ENCODE measurements at places on chromosomes 11 and 22. TPM values are rescaled to one million over a fixed set of nuclear protein-coding genes. Genes with fewer than 3 reads are reported as not detected.

- no peak for DNase-seq
Measured at GRCh38 chr11:66853242-66854229, 3.3 kb upstream of the LRFN4 start.

The SNX15 gene
- 17.9 TPM for total RNA-seq

DNA sequence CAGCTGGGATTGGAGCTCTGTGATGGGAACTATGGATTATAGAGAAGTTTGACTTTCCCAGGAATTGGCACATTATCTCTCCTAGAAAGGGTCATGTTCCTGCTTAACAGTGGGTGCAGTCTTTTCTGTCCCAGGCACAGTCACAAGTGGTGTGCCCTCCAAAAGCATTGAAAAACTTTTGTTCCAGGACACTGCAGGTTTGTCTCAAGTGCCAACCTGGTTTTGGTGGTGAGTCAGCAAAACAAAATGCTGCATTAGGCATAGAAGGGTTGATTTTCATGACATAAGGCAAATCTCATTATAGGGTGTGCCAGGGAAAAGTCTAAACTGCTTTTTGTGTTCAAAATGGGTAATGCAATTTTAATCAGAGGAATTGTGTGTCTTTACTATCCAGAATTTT is 4.9 kb downstream of the HTATIP2 start:
- peak; percentile 36 for DNase-seq

GRCh38 chr11:47928426-47928825 is 51.9 kb upstream of the PTPRJ start:
- DNase-seq = no peak
